ENCODE measurements at places on chromosomes 4 and X. TPM values are rescaled to one million over a fixed set of nuclear protein-coding genes. Genes with fewer than 3 reads are reported as not detected.

The SLC26A1 gene
- total RNA-seq = not detected

The ODAPH gene
- total RNA-seq = 0.36 TPM

The PNMA6A gene
- total RNA-seq = 0.25 TPM

The ARMCX1 gene
- total RNA-seq = 0.61 TPM

The ZDHHC15 gene
- 0.20 TPM for total RNA-seq

The PNMA3 gene
- total RNA-seq = 2.5 TPM

DNA sequence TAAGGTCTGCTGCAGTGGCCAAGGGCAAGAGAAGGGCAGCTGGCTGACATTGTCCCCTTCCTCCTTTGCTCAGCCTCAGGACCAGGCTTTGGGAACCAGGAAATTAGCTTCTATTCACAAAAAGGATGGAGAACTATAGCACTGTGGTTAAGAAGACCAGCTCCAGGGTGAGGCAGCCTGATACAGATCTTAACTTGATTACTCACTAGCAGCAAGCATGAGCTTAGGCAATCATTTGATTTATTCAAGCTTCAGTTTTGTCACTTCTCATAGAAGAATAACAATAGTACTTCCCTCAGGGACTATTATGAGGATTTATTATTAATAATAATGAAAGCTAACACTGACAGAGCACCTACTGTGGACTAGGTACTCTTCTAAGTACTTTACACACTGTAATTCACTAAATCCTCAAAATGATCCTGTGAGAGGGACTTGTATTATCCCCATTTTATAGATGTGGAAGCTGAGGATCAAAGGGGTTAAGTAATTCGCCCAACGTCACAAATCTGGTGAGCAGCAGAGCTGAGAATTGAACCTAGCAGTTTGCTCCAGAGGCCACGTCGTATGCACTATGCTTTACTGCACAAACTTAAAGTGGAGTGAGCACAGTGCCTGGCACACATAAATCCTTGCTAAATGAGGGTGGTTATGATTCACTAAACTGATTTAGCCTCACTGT, 130.4 kb upstream of the PAK3 start:
- no peak for DNase-seq

GRCh38 chr4:53598901-53599300, 7.6 kb upstream of the LNX1 start:
- DNase-seq = no peak

GRCh38 chrX:110145854-110146253, 142.9 kb downstream of the TMEM164 start:
- DNase-seq = no peak

DNA sequence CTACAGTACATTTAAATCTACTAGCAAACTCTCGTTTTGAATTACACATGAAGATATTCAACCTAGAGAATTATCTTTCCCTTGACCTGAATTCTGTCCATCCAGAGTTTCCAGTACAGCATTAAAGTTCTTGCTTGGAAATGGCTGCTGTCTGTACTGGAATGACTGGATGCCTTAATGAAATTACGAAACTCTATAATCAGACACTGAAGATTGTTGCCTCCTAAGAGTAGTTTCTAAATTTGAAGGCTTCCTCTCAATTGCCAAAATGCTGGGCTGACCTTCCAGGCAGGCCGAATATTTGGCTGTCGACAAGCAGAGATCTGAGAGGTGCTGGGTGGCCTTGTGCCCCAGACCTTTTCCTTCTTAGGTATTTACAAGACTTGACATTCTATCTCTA, 215.1 kb upstream of the GPC4 start:
- DNase-seq = no peak

- no peak for DNase-seq
These were observed 11.3 kb upstream of the YTHDC1 start for GRCh38 chr4:68361146-68361589.

DNA sequence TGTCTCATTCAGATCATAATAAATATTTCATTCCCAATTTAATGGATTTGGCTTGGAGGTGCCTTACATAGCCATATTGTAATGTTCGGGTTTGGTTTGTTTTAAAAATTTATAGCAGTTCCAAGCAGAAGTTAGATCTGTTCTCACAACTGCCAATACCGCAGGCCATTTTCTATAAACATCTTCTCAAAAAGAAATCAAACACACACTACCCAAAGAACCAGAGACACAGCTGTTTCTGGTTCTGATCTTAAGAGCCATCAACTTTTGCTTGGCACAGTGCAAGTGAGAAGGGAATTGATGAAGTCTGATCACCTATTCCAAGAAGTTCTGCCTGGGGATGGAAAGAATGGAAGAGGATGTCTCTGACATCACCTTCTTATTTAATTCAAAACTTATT, 22.9 kb downstream of the MID1IP1 start:
- no peak for DNase-seq

DNA sequence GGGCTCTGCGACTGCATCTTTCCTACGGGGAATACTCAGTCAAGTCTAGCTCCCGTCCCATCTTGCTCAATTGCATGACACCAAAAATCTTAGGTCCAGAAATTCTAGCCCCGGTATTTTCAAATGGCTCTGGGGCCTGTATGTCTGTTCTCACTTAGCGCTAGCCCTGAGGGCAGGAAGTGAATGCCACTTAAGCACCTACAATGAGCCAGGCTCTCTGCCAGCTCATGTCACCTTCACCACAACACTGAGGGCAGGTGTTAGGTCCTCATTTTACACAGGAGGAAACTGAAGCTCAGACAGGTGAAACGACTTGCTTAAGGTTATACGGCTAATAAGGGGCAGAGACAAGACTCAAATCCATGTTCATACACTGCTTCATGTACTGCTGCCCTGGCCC, 282.8 kb downstream of the PPP1R2C start:
- peak; percentile 57 for DNase-seq

All from CD4-positive, alpha-beta T cell (primary cell).